NCI-H2107 (cell line): ENCODE measurements at places on chromosomes 12 and 14.

DNA sequence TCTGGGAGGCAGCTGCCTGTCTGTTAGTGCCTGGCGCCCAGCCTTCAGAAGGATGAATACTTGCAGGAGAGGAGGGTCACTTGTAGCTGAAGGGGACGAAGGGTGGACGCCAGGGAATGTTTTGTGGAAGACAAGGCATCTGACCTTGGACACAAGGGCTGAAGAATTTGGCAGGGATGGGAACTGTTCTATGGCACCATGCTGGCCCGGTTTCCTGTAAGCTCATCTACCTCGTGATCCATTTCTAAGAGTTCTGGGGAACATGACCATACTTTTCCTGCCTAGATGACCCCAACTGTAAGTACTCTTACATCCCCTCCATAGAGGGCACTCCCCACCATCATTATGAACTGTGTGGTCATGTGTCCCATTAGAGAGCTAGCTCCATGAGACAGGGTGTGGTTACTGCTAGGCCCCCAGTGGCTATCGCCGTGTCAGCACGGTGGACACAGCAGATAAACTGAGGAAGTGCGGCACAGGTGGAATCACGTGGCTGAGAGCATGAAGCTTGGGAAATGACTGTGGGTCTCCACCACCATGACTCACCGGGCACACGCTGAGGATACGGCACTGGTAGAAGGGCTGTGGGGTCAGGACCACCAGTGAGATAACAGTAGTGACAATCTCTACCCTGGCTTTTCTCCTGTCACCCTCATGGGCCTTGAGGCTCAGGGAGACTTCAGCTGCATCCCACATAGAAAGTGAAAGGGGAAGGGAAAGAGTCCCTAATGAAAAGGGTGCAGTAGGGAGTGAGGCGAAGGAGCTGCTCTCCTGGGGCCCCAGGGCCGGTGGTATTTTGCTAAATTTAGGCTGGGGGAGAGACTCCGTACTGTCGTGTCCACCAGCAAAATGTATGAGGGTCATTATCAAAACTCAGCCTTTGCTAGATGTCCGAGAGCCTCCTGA, 252.6 kb downstream of the FOXN3 start:
- DNase-seq, result no peak

DNA sequence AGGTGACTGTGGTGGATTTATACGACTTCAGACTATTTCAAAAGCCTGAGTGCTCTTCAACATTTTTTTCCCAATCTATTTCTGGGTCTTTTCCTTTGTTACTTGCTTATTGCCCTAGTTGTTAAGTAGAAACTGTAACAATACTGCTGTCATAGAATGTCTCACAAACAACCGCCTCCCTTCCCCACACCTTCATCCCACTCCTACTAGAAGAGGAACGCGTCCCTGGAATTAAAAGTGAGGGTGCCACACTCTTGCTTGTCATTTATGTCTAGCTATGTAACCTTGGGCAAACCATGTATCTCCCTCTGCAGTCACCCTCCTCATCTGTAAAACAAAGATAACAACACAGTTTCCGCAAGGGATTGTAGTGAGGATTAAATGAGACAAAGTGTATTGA, 8.6 kb downstream of the BRAP start:
- no peak for DNase-seq

GRCh38 chr12:104710940-104711689, 247.0 kb downstream of the SLC41A2 start:
- DNase-seq, result no peak

GRCh38 chr12:64752833-64753238, 6.4 kb downstream of the GNS start:
- no peak for DNase-seq

GRCh38 chr14:99035268-99035667, 236.7 kb downstream of the BCL11B start:
- DNase-seq, result no peak
